NCI-H524 (cell line): ENCODE measurements at places on chromosomes 13 and 19.

GRCh38 chr19:46000491-46001246 lies 5.4 kb downstream of the CCDC61 start:
- DNase-seq = no peak

- no peak for DNase-seq
These were observed 3.9 kb upstream of the ACOD1 start for GRCh38 chr13:76944456-76944855.

- no peak for DNase-seq
These were observed 136.0 kb upstream of the MIR17HG start for GRCh38 chr13:91211510-91211909.

GRCh38 chr13:75025956-75026355 lies 456.0 kb downstream of the TBC1D4 start:
- DNase-seq = peak; percentile 31

- DNase-seq = no peak
These were observed 23.5 kb downstream of the ATP4B start for GRCh38 chr13:113634279-113635047.

GRCh38 chr13:90798381-90798780 lies 549.1 kb upstream of the MIR17HG start:
- DNase-seq = no peak
